ENCODE measurements at places on chromosomes 2 and 18.

GRCh38 chr18:57084331-57085271, 62.3 kb upstream of the BOD1L2 start:
- DNase-seq: no peak

DNA sequence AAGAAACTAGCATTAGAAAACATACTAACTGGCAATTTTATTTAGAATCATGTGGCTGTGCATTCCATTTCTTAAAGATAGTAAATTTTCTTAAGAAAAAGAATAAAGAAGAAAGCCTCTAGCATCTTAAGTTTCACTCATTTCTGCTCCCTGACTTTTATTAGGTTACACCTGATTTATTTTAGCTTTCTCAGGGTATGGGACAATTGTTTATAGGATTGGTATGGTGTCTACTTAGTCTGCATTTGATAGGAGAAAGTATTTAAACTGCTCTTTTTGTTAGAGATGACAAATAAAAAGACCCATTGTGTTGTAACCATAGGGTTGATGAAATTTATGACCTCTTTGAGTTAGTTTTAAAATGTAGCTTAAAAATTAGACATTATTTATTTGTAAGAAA, 115.2 kb downstream of the PTPRM start:
- no peak for DNase-seq

DNA sequence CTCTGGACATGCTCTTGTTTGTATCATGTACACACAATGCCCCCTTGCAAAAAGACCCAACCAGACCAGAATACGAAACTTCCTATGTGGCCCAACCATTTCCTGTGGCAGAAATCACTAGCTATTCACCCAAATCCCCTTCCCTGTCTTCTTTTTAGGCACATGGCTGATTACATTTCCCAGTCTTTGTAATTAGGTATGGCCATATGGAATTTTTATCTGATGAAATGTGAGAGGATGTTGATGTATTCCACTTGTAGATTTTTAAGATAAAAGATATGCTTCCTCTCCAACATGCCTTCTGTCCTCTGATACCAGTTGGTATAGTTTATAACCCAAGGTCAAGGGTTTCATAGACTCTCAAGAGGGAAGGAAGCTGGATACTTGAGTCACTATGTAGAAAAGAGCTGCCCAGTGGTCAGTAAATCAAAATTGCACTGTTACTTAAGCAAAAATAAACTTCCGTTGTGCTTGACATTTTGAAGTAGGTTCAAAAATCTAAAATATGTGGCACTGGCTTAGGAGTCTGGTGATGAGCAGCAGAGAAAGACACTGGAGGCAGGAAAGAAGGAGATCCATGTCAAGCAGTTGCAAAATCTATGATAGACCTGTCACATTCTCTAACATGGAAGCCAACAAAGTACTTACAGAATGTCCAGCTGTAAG, 297.4 kb downstream of the SMAD2 start:
- DNase-seq: no peak

- no peak for DNase-seq
Observed at GRCh38 chr2:212766921-212767320, 228.3 kb upstream of the ERBB4 start.

DNA sequence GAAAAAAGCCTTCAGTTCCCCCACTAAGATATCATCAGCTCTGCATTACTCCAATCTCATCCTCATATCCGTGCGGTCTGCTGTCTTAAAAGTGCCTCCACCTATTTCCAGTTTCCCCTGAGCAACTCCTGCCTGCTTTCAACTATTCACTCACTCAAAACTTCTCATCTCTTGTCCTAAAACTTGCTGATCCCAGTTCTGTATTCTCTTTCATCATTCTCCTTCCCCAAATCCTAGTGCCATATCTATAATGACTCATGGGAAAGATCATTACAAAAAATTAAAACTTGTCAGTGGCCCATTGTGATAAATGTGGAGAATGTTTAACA, 20.0 kb downstream of the ACVR1 start:
- DNase-seq: no peak

GRCh38 chr18:66105016-66105415, 354.2 kb downstream of the CDH7 start:
- no peak for DNase-seq

- no peak for DNase-seq
Observed at GRCh38 chr2:1650085-1650872, 94.0 kb downstream of the PXDN start.

- no peak for DNase-seq
Observed at GRCh38 chr2:204110751-204111516, 174.4 kb downstream of the ICOS start.

DNA sequence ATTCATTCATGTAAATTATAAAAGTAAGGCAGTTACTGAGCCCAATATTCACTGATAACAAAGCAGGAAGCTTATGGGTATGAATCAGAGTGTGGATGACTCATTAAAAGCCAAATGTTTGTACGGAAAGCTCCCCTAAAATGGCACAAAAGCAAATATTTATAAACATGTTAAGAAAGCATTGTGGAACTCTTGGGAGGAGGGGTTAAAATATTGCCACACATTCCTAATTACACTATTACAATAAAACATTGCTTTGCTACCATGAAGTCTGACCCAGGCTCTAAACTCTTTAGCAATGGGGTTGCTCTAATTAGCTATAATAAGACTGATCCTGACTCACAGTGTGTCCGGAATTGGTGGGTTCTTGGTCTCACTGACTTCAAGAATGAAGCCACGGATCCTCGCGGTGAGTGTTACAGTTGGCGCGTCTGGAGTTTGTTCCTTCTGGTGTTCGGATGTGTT, 110.9 kb downstream of the NAB1 start:
- DNase-seq: peak; percentile 51

DNA sequence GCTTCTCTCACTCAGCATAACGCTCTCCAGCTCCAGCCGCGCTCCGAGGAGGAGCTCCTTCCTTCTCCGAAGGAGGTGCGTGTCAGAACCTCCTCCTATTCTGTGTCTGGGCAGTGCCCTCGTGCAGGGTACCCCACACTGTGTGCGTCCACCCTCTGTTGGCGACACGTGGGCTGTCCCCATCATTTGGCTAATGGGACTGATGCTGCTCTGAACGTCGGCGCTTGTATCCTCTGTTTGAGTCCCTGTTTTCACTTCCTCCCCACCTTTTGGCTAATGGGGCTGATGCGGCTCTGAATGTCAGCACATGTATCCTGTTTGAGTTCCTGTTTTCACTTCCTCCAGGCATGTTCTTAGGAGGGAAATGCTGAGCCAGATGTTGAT, 22.2 kb downstream of the KCNG2 start:
- DNase-seq: no peak

- DNase-seq: no peak
Observed at GRCh38 chr2:188986839-188987238, 12.7 kb downstream of the COL3A1 start.

- DNase-seq: no peak
Observed at GRCh38 chr18:51543658-51544155, 346.2 kb upstream of the MEX3C start.

DNA sequence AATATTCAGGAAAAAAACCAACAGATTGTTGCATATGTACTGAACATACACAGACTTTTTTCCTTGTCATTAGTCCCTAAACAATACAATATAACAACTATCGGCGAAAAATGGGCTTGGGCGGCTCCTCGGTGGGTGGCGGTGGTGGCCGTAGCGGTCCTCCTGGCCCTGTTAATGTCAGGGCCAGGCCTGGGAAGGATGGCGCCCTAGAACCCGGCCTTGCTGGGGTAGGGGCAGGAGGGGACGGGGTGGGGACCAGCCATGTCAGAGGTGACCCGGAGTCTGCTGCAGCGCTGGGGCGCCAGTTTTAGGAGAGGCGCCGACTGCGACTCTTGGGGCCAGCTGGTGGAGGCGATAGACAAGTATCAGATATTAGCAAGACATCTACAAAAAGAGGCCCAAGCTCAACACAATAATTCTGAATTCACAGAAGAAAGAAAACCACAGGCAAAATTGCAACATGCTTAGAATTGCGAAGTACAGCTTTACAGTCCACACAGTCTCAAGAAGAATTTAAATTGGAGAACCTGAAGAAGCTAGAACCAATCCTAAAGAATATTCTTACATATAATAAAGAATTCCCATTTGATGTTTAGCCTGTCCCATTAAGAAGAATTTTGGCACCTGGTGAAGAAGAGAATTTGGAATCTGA, 36.5 kb downstream of the ROCK2 start:
- DNase-seq: no peak

GRCh38 chr2:12665334-12665733, 51.4 kb upstream of the TRIB2 start:
- DNase-seq: no peak

GRCh38 chr2:101534149-101534611, 59.3 kb upstream of the RFX8 start:
- no peak for DNase-seq

GRCh38 chr2:83786140-83786539, 672.9 kb downstream of the SUCLG1 start:
- no peak for DNase-seq

DNA sequence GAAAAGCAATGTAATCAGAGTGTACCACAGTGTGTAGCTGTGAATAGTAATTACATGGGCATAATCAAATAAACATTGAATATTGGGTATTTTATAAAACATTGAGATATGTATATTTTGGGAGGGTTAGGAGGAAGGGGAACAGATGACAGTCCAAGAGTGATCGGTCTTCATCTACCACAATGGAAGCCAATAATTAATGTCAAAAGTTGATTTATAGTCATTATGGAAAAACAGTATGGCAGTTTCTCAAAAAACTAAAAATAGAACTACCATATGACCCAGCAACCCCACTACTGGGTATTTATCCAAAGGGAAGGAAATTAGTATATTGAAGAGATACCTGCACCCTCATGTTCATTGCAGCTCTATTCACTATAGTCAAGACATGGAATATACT, 5.8 kb upstream of the LAPTM4A start:
- no peak for DNase-seq

- DNase-seq: no peak
Observed at GRCh38 chr18:6730416-6731221, 1.1 kb downstream of the ARHGAP28 start.

GRCh38 chr18:34314847-34315246, 90.1 kb upstream of the NOL4 start:
- DNase-seq: no peak

All from epithelial cell of prostate (primary cell).